ENCODE measurements at places on chromosomes 4 and X. TPM values are rescaled to one million over a fixed set of nuclear protein-coding genes. Genes with fewer than 3 reads are reported as not detected.

Gene GC
- total RNA-seq: not detected

Gene SMR3B
- total RNA-seq: not detected

Gene LDB2
- 11.7 TPM for total RNA-seq

Gene RBM46
- not detected for total RNA-seq

Gene STAP1
- 0.55 TPM for total RNA-seq

Gene CENPE
- total RNA-seq: 5.3 TPM

Gene EVC
- 23.0 TPM for total RNA-seq

Gene PTTG2
- total RNA-seq: not detected

Gene AFF1
- total RNA-seq: 67.2 TPM

DNA sequence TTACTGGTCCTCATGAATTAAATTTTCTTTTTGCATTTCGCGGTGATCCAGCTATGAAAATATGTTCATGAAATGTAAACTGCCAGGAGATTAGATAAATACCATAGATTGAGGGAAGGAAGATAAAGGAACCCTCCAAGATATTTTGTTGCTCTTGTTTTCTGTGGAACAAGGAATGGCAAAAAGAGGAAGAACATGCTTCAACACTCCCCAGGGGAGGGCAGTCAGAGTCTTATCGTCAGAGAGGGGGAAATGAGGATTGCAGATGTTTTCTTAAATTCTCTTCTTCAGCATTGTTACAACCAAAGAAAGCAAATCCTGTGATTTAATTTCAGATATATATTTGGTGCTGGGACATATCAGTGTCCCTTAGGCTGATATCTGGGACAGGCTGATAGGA lies 9.5 kb upstream of the SFRP2 start:
- no peak for DNase-seq

- DNase-seq: peak; percentile 83
These were observed at the start of gene ZNF275 for GRCh38 chrX:153333821-153334653. Gene ZNF275 (plus strand): TSS chrX:153334153. CDS start chrX:153336680, 2,527 bp downstream.

DNA sequence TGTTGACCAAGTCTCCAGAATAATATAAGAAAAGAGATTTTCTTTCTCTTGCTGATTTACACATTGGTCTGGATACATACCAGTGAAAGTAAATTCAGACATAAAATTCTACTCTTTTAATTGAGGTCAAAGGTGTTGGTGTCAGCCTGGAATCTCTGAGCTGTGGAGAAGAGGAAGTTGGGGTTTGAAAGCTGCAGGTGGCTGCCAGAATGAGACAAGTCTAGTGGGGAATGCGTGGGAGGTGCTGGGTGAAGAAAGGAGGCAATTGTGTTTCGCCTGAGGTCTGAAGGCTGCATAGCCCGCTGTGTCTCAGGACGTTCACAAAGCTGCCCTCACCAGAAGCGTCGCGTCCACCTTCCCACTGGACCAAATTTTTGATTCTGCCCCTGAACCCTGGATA lies 31.2 kb downstream of the PHEX start:
- DNase-seq: no peak

DNA sequence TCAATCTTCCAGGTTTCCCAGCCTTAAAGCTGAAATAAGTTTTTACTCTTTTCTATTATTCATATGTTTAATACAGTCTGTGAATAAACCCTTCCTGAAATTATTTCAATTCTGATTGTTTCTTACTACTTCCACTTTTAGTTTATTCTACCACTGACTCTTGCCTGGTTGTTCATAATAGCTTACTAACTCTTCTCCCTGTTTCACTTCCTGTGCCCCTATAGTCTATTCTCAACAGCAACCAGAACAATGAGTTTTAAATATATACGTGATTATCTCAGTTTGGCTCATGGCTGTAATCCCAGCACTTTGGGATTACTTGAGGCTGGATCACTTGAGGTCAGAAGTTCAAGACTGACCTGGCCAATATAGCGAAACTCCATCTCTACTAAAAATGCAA lies 408.0 kb upstream of the SPOCK3 start:
- no peak for DNase-seq

DNA sequence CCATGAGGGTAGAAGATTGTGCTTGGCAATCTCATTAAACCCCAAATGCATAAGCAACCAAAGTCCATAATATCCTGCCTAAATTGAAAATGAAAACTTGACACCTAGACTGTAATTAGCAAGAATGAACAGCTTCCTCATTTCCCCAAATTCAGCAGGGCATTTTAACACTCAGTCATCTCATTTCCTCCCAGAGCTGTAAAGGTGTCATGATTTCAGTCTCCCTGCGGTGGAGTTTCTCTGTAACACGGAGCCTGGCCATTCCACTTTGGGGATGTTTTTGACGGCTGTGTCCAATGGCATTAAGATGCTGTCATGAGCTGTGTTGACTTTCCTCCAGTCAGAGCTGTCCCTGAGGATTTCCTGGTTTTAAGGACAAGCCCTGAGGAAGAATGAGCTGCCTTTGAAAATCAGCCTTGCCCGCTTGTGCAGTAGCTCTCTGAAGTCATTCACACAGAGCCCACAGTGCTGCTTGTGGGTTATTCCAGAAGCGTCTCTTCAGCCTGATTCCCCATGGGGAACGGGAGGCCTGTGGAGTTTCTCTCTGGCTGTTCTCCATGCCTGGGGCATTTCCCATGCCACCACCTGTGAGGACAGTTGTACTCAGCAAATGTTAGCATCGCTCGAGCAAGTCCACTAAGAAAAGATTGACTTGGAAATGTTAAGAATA lies 187.0 kb downstream of the MID1 start:
- DNase-seq: no peak

DNA sequence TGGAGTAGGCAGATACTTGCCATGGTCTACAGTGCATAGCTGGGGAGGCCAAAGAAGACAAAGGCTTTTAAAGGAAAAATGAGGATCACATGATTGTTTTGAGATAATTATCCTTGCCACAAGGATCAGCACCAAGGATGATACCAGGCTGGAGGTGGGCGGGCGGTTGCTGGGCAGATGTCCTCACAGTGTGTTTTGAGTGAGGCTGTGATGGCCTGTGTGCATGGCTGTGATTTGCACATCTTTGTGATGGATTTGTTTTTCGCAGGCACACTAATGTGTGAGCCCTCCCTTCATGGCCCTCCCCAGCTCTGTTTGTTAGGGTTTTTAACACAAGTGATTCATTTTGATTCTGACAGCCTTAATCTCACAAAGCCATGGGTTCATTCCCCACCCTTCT lies 46.8 kb downstream of the RGS12 start:
- no peak for DNase-seq

DNA sequence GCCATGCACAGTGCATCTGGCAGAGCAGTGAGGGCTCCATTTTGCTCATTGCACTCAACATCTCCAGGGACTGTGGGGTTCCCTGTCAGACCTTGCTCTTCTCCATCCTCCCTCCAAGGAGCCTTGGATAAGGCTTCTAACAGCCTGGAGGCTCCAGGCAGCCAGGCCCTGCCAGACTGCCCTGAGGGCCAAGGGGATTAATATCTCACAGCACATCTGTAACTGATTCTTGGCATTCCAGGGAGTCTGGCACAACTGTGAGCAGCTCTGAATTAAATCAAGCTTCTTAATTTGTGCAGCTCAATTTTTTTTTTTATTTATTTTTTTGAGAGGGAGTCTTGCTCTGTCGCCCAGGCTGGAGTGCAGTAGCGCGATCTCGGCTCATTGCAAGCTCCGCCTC lies 224.5 kb upstream of the PGRMC2 start:
- no peak for DNase-seq

DNA sequence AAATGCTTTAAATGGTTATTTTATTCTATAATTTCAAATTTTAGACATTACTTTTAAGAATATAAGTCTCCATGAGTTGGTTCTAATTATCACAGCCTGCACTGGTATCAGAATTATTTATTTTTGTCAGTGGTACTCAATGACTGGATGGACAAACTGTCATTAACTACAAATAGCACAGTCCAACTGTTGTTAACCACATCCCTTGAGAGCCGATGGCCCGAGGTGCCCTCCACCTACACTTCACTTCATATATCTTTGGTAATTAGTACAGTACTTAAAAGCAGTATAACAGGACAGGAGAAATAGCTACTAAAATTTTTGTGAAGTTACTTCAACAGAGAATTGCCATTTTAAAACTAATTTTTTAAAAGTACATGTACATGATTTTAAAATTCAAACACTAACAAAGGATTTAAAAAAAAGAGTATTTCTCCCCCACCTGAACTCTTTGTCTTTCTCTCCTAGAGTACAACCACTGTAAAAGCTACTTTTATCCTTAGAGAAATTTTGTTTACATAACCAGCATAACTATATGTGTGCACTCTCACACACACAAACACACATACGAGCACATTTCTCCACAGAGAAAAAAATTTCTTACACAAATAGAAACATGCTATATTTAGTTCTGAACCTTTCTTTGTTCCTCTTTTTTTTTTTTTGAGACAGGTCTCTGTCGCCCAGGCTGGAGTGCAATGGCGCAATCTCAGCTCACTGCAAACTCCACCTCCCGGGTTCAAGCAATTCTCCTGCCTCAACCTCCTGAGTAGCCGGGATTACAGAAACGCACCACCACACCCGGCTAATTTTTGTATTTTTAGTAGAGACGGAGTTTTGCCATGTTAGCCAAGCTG lies 6.5 kb downstream of the TIFA start:
- DNase-seq: no peak

GRCh38 chr4:1210241-1210841 lies 38.0 kb upstream of the SPON2 start:
- peak; percentile 78 for DNase-seq

- DNase-seq: no peak
These were observed 240.8 kb upstream of the TAPT1 start for GRCh38 chr4:16467061-16467460.

GRCh38 chr4:145301386-145302080 lies 121.1 kb upstream of the OTUD4 start:
- DNase-seq: no peak

GRCh38 chr4:128378668-128379067 lies 91.1 kb upstream of the PGRMC2 start:
- no peak for DNase-seq

- DNase-seq: no peak
These were observed 40.9 kb upstream of the MAP3K15 start for GRCh38 chrX:19556202-19556601.

DNA sequence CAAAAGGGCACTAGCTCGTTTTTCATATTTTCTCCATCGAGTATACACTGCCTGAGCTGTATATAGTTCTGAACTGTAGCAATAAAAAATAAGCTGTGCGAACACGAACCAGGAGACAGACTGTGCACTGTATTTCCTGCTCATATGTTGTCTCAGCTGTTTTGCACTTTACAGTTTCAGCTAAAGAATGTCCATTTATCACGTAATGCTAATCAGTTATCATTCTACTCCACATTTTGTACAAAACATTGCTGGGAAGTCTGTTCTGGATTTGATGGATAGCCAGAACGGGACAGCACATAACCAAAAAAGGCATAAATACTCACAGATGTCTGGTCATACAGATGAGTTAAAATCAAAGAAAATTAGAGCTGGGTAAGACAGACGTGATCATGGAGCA lies 315.5 kb upstream of the ADGRL3 start:
- DNase-seq: no peak

DNA sequence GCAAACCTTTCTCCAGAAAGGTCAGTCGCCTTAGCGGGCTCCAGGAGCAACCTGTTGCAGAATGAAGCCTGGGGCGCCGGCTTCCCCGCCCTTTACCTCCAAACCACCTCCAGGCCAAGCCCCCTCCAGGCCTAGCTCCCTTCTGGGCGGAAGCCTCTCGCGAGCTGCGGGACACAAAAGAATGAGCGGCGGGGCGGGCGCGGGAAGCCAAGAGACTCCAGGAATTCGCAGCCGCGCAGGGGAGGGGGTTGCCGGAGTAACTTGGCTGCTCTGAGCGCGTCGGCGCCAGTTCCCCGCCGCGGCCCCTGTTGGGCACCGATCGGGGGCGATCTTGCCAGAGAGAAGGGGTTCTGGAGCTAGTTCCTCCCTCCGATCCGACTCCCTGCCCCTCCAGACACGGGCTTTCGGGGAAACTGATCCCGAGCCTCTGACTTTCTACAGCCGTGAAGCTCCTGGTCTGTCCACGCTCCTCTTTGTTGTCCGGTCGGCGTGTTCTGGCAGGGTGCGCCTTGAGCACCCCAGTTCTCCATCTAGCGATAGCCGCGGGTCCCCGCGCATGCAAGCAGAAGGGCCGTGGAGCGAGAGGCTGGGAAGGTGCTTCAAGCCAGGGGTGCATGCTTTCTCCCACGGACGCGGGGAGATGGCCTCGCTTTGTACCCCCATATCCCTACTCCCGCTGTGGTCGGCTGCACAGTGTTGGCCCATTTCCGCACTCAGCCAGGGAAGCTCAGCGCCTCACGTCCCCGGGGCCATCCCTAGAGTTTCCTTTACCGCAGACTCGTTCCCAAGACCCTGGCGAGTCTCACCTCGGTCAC lies 1.2 kb downstream of the PROM1 start:
- DNase-seq: peak; percentile 83

- DNase-seq: no peak
These were observed 124.4 kb downstream of the CPE start for GRCh38 chr4:165502916-165503907.

DNA sequence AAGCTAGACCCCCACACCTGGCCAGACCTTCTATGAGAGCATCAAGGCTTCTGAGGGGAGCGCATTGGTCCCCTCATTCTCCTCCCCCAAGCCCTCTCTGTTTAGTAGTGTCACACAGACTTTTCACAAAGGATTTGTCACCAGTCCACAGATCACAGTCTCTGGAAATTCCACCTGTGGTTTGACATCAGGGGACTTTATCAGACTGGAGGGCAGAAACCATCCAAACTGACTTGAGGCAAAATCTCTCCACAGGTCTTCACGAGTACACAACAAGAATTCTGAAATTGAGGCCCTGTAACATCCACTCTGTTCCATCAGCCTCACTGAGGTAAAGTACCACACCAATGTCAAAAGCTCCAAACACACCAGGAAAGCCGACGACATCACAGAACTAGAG lies 112.5 kb downstream of the SH3KBP1 start:
- DNase-seq: no peak

DNA sequence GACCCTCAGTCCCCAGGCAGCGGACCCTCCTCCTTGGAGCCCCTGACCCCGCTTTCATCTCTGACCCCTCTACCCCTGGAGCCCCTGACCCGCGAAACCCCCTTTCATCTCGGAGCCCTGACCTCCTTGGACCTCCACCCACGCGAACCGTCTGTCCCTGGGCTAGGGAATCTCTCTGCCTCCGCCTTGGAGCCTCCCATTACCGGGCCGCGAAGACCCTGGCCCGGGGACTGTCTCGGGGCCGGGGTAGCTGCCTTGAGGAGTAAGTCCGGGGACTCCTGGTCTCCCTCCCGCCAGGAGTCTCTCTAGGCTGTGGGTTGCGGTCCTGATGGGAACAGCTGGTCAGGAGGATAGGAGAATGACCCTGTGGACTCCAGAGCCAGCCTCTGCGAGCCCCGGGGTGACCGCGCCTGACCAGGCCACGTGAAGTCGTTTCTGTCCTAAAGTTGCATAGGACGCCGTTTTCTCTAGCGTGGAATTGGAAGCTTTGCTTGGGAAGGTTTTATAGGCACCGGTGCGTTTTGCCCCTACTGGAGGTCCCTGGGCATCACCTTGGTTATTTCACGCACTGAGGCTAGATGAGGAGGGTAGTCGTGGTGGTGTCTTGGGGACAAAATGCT lies 824 bp downstream of the TBC1D14 start:
- no peak for DNase-seq

GRCh38 chr4:19941434-19941833 lies 310.3 kb upstream of the SLIT2 start:
- no peak for DNase-seq

All from suprapubic skin (tissue), 4 donors.